Small intestine (tissue), 16 donors: ENCODE measurements at places on chromosomes 12 and 14. TPM values are rescaled to one million over a fixed set of nuclear protein-coding genes. Genes with fewer than 3 reads are reported as not detected.

DNA sequence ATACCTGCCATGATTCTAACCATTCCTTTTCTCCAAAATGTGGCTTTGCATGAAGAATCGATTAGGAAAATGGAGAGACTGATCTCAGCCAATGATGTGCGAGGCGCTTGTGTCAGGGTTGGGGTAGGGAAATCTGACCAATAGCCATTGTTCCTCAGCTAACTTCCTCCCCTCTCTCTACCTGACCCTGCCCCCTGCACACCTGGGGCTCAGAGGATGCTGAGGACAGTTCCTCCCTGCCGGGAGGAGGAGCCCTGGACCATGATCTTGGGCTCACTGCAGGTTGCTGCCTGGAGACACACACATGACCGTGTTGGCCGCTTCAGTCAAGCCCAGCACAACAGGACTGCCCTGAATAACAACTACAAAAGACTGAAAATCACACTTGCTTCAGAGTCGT lies 119.8 kb upstream of the SFSWAP start:
- DNase-seq: no peak

- no peak for DNase-seq
Measured at GRCh38 chr12:62625228-62625627, 158.6 kb downstream of the MON2 start.

- no peak for DNase-seq
Measured at GRCh38 chr12:4178424-4179170, 95.0 kb upstream of the CCND2 start.

DNA sequence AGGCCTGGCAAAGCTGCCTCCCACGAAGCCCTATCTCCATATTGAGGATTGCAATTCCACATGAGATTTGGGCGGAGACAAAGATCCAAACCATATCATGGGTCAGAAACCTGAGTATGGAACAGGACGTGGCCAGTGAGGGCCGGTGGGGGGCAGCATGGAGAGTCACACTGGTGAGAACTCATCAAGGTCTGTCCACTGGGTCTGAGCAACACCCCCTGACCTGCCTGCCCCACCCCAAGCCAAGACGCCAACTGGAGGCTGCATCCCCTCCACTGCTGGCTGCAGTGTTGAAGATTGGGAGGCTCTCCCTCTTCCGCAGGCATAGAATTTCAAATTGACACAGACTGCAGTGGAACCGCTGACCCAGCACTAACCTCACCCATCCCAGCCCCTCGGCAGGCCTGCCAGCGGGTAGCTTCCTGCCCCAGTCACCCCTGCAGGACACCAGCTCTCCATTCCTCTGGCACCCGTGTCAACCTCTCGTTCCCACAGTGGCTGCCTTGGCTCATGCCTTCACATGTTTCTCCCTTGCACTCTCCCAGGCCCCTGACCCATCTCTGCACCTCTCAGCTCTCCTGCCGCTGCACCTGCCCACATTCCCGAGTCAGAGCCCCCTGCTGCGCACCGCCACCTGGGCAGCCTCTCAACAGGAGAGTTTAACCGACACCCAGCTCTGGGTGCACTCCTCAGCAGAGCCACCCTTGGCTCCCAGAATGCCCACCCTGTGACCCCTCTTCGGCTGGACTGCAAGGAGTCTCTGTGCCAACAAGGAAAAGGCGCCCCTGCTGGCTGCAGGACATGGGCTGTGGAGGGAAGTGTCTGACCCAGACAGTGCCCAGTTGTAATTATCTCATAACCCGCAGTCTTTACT lies 45.2 kb upstream of the PPP2R5C start:
- DNase-seq: no peak

GRCh38 chr12:119668324-119668841 lies 450 bp downstream of the PRKAB1 start:
- no peak for DNase-seq

GRCh38 chr14:99579120-99579836 lies 24.7 kb downstream of the CCDC85C start:
- DNase-seq: peak; percentile 84

- no peak for DNase-seq
Measured at GRCh38 chr12:292186-292585, 29.6 kb upstream of the SLC6A13 start.

GRCh38 chr14:33414041-33414440 lies 475.4 kb downstream of the NPAS3 start:
- no peak for DNase-seq

DNA sequence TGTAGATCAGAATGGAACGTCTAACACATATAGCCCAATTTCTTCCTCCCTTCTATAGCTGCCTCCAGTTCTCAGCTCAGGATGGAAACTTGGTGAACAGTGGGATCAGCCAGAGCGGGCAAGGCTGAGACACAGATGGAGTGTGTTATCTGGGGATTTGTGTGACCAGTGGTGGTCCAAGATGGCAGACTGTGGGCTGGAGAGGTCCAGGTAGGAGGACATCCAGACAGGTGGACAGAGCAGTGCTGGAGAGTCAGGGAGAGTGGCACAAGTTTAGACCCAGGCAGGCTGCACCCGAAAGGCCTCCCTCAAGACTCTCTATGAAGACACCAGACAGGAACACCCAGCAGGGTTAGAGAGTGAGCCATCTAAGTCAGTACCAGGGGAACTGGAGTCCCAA lies 116.1 kb upstream of the CPSF6 start:
- no peak for DNase-seq

- DNase-seq: no peak
Measured at GRCh38 chr14:100568998-100569733, 18.1 kb downstream of the BEGAIN start.

GRCh38 chr12:47939009-47939601 lies 24.3 kb upstream of the TMEM106C start:
- DNase-seq: peak; percentile 74

GRCh38 chr14:90523961-90524875 lies 127.4 kb downstream of the CALM1 start:
- DNase-seq: no peak

GRCh38 chr12:65287426-65287825 lies 8.9 kb downstream of the MSRB3 start:
- peak; percentile 8 for DNase-seq

- DNase-seq: no peak
Measured at GRCh38 chr14:44109036-44109435, 398.0 kb downstream of the FSCB start.

GRCh38 chr12:29239336-29239735 lies 90.3 kb downstream of the FAR2 start:
- DNase-seq: no peak

DNA sequence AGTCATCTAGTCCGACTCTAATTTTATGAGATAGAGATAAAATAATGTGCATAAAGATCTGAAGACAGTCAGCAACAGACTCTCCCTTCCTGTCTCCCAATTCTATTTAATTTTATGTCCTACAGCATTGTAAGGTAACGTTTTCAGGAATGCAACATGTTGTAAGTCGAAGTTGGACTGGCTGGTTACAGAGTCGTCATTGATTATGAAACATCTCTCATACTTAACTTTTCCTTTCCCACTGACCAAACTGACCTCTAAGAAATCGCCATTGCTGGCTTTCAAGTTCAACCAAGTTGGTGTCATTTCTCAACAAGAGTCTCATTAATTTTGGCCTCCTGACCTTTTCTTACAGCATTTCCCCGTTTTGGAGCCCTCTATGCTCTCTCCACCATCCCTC lies 4.9 kb upstream of the RIC8B start:
- DNase-seq: no peak

DNA sequence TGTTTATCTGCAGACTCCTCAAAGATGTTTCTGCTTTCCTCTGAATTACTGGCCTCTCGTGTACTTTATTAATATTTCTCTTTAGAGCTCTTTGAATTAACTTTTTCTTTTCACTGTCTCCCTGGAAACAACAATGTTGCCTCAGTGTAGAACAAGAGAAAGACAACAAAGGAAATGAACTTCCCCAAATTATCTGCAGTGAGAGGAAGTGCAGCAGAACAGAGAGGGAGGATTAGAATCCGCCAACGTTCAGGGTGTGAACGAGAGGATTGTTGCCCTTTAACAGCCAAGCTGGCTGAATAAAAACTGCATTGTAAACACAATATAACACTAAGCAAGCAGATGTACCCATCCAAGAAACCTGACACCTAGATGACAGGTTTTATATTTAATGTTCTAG lies 375.9 kb downstream of the GALC start:
- no peak for DNase-seq

DNA sequence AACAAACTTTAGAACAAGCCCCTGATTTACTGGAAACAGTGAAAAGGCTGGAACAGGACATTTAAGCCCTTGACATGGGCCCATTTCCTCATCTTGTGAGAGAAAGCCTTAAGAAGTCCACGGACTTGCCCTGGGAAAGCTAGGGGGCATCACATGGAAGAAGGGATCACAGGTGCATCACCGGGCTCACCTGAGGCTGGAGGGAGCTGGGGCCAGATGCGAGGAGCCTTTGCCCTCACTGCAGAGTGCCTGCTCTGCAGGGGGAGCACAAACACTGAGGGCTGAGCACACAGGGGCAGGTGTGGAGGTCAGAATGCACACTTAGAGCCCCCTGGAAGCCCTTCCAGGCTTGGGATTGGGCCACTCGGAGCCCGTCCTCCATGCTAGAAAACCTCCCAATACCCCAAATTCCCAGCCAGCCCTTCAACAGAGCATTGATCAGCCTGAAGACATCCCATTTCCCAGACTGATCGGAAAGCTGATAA lies 5.2 kb upstream of the KRT1 start:
- DNase-seq: no peak

GRCh38 chr12:18165422-18165871 lies 75.5 kb upstream of the RERGL start:
- peak; percentile 50 for DNase-seq

- peak; percentile 52 for DNase-seq
Measured at GRCh38 chr14:26984311-26985177, 386.7 kb upstream of the NOVA1 start.

DNA sequence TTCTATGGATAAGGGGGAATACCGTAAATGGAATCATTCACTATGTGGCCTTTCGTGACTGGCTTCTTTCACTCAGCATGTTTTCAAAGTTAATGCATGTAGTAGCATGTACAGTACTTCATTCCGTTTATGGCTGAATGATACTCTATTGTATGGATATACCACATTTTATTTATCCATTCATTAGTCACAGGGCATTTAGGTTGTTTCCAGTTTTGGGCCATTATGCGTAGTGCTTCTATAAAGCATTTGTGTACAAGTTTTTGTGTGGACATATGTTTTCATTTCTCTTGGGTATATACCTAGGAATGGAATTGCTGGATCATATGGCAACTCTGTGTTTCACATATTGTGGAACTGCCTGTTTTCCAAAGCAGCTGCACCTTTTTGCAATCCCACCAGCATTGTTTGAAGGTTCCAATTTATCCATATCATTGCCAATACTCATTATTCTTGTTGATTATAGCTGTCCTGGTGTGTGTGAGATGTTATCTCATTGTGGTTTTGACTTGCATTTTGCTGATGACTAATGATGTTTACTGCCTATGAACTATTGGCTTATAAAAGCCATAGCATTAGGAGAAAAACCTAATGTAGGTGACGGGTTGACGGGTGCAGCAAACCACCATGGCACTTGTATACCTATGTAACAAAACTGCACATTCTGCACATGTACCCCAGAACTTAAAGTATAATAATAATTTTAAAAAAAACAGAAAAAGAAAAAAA lies 45.5 kb downstream of the ATF7IP start:
- peak; percentile 47 for DNase-seq

DNA sequence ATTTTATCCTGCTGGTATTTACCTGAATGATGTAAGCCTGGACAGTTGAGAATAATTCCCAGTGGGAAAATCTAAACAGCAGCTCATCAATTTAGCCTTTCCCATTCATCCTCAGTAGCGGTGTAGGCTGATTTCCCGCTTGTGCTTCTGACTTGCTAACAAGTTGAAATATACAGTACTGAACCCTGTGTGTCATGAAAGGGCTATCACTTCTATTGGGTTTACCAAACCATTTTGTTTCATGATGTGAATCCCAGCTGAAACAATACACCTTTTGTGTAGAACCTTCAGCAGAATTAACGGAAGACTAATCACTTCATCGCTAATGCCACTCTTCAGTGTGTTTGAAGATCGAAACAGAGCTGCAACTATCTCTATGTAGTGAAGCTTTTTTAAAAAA lies 88.4 kb downstream of the POLR3B start:
- DNase-seq: no peak

GRCh38 chr12:11158885-11159444 lies 12.0 kb upstream of the SMIM10L1 start:
- no peak for DNase-seq

GRCh38 chr12:62698701-62699101 lies 232.1 kb downstream of the MON2 start:
- DNase-seq: no peak

DNA sequence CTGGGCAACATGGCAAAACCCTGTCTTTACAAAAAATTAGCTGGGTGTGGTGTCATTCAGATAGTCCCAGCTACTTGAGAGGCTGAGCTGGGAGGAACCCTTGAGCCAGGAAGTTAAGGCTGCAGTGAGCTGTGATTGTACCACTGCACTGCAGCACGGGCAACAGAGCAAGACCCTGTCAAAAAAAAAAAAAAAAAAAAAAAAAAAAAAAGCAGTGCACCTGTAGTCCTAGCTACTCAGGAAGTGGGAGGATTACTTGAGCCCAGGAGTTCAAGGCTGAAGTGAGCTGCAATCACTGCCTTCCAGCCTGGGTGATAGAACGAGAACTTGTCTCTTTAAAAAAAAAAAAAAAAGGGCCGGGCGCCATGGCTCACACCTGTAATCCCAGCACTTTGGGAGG lies 5.6 kb downstream of the REM2 start:
- peak; percentile 40 for DNase-seq

DNA sequence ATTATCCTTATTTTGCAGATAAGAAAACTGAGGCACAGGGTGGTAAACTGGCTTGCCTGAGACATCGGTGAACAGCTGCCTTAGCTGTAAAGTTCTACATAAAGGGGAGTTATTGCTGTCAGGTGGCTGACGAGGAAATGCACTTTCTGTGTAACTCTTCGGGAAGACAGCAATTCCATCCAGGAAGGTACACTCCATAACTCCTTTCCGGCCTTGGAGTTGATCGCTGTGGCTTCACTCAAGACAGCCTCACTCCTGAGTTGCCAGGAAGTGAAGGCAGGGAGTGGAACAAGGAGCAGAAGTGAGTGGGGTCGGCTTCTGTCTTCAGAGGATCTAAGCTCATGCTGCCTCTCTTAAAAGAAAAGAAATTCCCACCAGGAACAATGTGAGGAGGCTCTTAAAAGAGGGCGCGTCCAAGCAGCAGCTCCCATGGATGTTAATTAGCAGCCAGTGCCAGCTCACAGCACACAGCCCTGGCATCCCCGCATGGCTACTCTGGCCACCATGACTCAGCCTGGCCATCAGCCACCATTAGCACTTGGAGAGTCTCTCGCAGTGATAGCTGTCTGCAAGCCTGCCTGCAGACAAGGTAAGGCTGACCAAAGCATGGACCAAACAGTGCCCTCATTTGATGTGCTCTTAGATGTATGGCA lies 60.3 kb downstream of the NUAK1 start:
- no peak for DNase-seq

BRAP gene
- polyA plus RNA-seq: 16.1 TPM

KLRD1 gene
- polyA plus RNA-seq: 0.72 TPM

ZNF219 gene
- polyA plus RNA-seq: 56.0 TPM

TMEM63C gene
- polyA plus RNA-seq: 2.0 TPM

P2RX7 gene
- polyA plus RNA-seq: 0.27 TPM

FAM186B gene
- polyA plus RNA-seq: 0.37 TPM

ACADS gene
- polyA plus RNA-seq: 270 TPM

KRT3 gene
- polyA plus RNA-seq: not detected

SLC17A8 gene
- 1.8 TPM for polyA plus RNA-seq
